ENCODE measurements at places on chromosomes 3 and 15.

DNA sequence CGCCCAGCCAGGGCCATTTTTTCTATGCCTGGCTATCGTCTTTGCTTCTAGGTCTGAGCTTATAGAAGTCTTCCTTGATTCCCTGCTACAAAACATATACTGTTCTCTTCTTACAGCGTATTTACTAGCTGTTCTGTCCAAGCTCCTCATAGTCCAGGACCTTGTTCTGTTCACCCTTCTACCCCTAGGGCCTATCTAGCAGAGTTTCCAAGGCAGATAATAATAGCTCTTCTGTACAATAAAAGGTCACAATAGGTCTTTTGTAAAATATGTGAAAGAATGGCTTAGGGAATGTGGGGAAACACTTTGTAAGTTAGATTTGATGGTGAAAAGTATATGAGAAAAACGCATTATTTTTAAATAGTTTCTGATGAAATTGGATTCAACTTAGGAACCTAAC, 158.2 kb downstream of the P3H2 start:
- no peak for DNase-seq

DNA sequence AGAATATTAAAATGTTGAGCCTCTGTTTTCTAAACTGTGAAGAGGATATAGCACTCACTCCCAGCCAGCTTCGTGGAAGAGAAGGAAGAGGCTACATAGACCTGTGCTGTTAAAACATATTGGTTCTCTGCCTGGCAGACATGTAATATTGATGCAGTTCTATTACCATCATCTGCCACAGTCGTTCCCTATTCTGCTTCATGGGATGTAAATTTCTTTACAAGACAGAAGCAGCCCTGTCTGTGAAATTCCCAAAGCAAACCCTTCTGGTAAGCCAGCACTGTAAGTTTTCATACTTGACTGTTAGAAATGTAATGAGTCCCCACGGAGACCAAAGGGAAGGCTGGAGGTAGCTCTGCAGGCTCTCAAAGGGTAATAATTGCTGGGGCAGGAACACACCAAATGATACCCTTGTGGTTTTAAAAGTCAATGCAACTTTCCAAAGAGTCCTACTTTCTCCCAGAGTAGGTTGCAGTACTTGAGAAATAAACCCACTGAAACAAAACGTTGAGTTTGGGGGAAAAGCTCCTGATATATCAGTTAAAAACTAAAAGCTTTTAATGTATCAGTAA, 129.9 kb upstream of the HES1 start:
- no peak for DNase-seq

GRCh38 chr3:107992976-107993684, 97.7 kb downstream of the CD47 start:
- no peak for DNase-seq

GRCh38 chr3:186717039-186717457, at the start of gene KNG1:
Gene KNG1 (plus strand): TSS chr3:186717359. CDS start chr3:186717543, 184 bp downstream.
- no peak for DNase-seq

GRCh38 chr15:74304431-74304830, 63.0 kb downstream of the CYP11A1 start:
- DNase-seq, result no peak

DNA sequence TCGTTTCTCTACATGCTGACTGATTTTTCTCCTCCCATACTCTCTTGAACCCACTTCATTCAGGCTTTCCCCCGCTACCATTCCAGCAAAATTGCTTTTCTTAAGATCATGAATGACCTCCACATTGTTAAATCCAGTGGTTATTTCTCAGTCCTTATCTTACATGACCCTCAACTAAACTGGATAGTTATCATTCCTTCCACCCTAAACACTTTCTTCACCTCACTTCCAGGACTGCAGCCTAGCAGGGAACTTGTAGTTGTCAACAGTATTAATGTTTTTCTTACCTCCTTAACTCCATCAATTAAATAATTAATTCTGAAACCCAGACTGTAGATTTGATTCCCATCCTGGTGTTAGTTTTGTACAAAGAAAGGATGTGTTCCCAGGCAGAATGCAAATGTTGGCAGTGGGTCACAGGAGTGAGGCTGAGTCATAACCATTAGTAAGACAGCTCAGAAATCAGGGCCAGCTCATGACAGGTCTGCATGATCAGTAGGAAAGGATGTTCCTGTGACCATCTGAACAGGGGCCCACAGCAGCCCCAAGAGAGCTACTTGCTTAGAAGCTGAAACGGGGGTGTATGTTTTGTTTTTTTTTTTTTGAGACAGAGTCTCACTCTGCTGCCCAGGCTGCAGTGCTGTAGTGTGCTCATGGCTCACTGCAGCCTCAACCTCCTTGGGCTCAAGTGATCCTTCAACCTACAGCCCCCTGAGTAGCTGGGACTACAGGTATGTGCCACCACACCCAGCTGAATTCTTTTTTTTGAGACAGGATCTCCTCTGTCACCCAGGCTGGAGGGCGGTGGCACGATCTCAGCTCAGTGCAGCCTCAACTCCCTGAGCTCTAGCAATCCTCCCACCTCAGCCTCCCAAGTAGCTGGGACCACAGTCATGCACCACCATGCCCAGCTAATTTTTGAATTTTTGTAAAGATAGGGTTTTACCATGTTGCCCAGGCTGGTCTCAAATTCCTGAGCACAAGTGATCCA, 9.1 kb downstream of the BCL2L10 start:
- DNase-seq, result peak; percentile 86

DNA sequence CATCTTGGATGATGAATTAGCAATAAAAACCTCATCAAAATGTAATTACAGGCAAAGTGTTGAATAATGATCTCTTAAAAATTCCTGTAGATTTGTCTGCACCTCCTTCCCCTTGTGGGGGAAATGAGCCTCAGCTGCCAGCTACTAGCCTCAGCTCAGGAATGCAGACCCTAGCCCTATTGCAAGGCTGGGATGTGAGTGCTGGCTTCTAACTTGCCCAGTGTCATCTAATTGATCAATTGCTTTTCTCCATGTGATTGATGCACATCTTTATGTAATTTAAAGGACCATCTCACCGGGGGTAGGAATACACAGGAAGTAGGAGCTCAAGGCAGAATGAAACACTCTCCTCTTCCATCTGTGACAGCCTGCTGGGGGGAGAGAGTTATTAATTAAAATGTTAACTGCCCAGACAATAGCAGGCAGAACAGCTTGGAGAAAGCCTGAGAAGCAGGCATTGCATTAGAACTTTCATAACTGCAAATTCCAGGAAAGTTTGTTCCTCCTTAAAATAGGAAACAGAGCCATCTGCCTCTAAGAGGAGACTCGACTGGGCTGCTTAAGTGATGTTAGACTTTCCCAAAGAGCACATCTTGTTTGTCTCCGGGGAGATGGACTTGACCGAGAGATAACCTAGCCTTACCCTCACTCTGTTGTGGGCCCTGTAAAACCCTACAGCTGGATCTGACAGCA, 69.6 kb downstream of the LRTM1 start:
- DNase-seq, result no peak

GRCh38 chr3:88732186-88732585, 375.2 kb upstream of the EPHA3 start:
- no peak for DNase-seq
